ENCODE measurements at places on chromosomes 12 and 14. TPM values are rescaled to one million over a fixed set of nuclear protein-coding genes. Genes with fewer than 3 reads are reported as not detected.

DNA sequence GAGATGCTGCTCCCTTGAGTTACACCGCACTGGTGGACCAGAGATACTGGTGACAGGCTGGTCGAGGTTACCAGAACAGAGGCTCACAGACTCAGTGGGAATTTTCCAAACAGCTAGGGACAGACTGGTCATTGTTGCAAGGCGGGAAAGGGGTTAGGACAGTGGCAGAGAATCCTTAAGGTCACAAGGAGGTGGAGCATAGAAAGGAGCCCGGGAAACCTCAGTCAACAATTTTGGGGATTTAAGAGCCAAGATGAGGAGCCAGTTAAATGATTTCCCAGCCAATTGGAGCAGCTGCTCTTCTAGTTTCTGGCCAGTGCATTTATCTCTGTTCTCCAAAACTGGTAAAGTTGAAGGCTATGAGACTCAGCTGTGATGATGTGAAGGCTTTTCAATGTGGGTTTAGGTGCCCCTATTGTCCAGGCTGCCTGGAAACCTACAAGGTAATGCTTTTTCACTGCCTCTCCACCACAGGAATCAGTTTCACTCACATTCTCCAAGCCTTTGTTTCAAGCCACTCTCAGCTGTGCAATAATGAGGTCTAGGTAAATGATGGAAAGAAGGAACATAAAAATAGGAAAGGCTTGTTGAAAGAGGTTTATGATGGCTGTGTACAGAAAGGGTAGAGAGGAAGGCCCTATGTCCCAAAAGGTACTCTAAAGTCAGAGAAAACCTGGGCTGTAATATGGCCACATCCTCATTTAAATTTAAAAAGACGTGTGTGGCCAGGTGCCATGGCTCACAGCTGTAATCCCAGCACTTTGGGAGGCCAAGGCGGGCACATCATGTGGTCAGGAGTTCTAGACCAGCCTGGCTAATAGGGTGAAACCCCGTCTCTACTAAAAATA lies 7.0 kb upstream of the TNS2 start:
- no peak for DNase-seq

- DNase-seq = no peak
These were observed 174.8 kb upstream of the RTL1 start for GRCh38 chr14:101078170-101078891.

- DNase-seq = peak; percentile 2
These were observed 29.0 kb downstream of the PTPRQ start for GRCh38 chr12:80472911-80473500.

- no peak for DNase-seq
These were observed 25.7 kb upstream of the COCH start for GRCh38 chr14:30848449-30849240.

DNA sequence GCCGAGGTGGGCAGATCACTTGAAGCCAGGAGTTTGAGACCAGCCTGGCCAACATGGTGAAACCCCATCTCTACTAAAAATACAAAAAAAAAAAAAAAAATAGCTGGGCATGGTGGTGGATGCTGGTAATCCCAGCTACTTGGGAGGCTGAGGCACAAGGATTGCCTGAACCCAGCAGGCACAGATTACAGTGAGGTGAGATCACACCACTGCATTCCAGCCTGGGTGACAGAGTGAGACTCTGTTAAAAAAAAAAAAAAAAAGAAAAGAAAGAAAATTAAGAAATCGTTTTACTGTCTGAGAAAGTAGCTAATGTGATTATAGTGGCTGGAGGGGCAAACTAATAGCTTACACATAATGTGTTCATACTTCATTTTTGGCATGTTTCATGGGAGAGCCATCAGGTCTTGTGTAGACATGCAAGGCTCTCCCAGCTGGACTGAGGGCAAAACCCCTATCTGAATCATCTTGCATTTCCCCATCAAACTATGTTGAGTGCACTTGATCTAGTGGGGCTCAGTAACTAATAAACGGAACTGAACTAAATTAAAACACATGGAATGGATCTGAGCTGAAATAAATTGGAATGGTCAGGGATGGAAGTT lies 16.2 kb downstream of the KIF21A start:
- no peak for DNase-seq

DNA sequence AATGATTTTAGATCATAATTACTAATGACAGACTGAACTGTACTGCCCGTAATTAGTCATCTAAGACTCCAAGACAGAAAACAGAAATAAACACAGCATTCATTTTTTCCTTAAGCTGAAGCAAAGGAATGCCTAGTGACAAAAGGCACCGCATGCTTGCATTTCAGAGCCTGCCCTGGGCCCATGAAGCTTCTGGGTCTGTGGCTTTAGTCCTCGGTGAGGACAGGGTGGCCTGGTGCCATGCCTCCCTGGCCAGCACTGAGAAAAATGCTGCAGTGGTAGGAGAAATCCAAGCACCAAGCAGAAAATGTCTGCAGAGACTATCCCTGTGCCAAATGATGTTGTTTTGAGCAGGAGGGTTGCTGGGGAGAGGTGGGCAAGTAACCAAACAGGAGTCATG lies 171.6 kb downstream of the CALM1 start:
- DNase-seq = no peak

GRCh38 chr12:68237619-68238018 lies 12.0 kb upstream of the IL26 start:
- no peak for DNase-seq

GRCh38 chr12:42216737-42217136 lies 21.3 kb downstream of the YAF2 start:
- DNase-seq = no peak

DNA sequence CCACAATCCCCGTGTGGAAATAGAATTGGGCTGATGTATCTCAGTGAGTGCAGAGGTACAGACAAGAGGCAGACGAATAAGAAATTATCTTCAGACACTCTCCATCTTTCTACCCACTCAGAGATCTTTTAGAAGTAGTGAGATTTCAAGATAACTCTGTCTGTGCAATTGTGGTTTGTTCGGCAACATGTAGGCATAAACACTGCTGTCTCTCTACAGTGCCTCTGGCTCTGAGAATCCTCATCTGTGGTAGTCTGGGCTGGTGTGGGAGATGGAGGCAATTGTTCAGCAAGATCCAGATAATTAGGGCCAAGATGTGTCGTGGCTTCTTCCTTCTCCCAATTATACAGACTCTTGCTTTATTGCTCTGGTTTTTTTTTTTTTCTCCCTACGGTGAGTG lies 3.1 kb downstream of the HOXC13 start:
- no peak for DNase-seq

- no peak for DNase-seq
These were observed 160.5 kb upstream of the RASSF8 start for GRCh38 chr12:25797949-25798348.

GRCh38 chr12:116043659-116044535 lies 233.6 kb downstream of the MED13L start:
- DNase-seq = no peak

DNA sequence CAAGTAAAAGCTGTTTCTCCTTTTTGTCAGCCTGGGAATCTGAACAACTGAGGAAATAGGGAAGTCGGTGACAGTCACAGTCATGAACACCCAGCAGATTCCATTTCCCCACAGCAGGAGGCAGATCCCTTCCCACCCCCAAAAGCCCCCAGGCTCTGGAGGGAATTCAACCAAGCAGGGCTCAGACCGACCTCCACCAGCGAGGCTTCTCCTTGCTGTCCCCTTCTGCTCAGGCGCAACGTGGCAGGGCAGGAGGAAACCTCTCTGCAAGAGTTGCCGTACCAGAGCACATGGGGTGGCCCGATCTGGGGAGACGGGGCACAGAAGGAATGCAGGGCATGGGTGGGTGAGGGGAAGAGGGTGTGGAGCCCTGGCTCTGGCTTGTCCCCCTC lies 319 bp downstream of the GALNT6 start:
- no peak for DNase-seq

- no peak for DNase-seq
These were observed 17.3 kb upstream of the RFLNA start for GRCh38 chr12:124277394-124278241.

DNA sequence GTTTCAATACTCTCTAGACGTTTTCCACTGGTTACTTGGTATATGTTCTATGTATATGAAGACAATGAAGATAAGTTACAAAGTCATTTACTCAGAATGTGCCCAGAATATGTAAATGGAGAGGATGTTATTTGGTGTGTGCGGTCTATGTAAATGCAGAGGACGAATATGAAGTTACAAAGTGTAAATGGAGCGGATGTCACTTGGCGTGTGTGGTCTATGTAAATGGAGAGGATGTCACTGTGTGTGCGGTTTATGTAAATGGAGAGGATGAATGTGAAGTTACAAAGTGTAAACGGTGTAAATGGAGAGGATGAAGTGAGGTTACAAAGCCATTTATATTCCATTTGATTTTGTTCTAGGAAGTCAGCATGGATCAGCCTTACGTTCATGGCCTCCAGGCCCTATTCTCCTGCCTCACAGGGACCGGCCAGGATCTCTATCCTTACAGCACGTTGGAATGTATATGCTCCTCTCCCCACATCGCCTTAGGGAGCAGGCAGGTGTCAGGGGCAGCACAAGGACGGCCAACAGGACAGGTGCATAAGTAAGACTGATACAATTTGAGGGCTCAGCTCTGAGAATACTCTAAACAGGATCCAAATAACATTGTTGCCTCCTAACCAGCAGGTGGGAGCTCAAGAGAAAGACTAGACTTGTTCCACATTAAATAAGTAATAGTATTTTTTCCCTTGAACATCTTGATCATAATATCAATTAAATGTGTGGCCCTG lies 42.4 kb downstream of the GLRX5 start:
- no peak for DNase-seq

GRCh38 chr12:109589240-109589590 lies 15.6 kb downstream of the MVK start:
- DNase-seq = no peak

DNA sequence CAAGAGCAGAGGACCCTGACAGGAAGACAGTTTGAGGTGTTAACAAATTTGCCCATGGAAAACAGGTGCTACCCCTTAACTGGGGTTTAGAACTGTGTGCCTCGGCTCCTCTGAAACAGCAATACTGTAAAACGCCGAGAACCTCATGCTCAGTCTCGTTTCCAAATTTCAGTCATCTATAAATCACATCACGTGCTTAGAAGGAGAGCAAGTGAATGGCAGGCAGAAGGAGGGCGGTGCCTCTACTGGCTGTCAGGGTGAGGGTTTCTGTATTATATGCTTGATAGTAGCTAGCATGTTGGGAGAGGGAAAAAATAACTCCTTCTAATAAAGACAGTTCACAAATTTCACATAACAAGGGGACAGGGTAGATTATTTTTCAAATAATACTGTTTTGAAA lies 4.8 kb downstream of the OR4K13 start:
- DNase-seq = no peak

Gene TAS2R30
- 0.74 TPM for total RNA-seq

Gene DDX47
- 115 TPM for total RNA-seq

Gene M6PR
- total RNA-seq = 161 TPM

Gene CLEC7A
- not detected for total RNA-seq

Gene HOXC12
- 5.1 TPM for total RNA-seq

Gene GTF2A1
- 34.4 TPM for total RNA-seq

Gene NCKAP5L
- 17.3 TPM for total RNA-seq

Gene PPP2R5C
- total RNA-seq = 80.3 TPM

Gene POTEM
- not detected for total RNA-seq

Gene SLC5A8
- not detected for total RNA-seq

All from Panc1 (cell line).